ENCODE measurements at places on chromosomes 4 and X. TPM values are rescaled to one million over a fixed set of nuclear protein-coding genes. Genes with fewer than 3 reads are reported as not detected.

The SYN1 gene
- total RNA-seq: 0.64 TPM

The LONRF3 gene
- 3.2 TPM for total RNA-seq

The GALNT7 gene
- total RNA-seq: 27.5 TPM

The STPG2 gene
- 1.4 TPM for total RNA-seq

The SPANXN3 gene
- not detected for total RNA-seq

The CXCR3 gene
- total RNA-seq: 0.12 TPM

The GYG2 gene
- total RNA-seq: 11.0 TPM

The MAGEC2 gene
- not detected for total RNA-seq

The GUCY1A1 gene
- total RNA-seq: 80.2 TPM

The MAGEB10 gene
- not detected for total RNA-seq

The ACOT9 gene
- 45.3 TPM for total RNA-seq

The GPR173 gene
- 13.7 TPM for total RNA-seq

The OPN1LW gene
- not detected for total RNA-seq

The C1QTNF7 gene
- 19.2 TPM for total RNA-seq

The TRIM75 gene
- not detected for total RNA-seq

The KIT gene
- 15.1 TPM for total RNA-seq

The KCND1 gene
- 2.7 TPM for total RNA-seq

The UPF3B gene
- 4.8 TPM for total RNA-seq

The ZMYM3 gene
- 40.8 TPM for total RNA-seq

The NSD2 gene
- 51.4 TPM for total RNA-seq

The MTHFD2L gene
- 25.3 TPM for total RNA-seq

The NIPAL1 gene
- 6.8 TPM for total RNA-seq

The UCHL1 gene
- total RNA-seq: 48.0 TPM

The WDR19 gene
- total RNA-seq: 46.6 TPM

The PLXNA3 gene
- 28.7 TPM for total RNA-seq

The RPS6KA6 gene
- total RNA-seq: 10.8 TPM

The PAGE2B gene
- total RNA-seq: 0.70 TPM

The RAPGEF2 gene
- total RNA-seq: 81.0 TPM

The GNL3L gene
- 32.6 TPM for total RNA-seq

The ARHGEF6 gene
- 14.5 TPM for total RNA-seq

The MEPE gene
- total RNA-seq: not detected

The SLC6A14 gene
- not detected for total RNA-seq

The ATP1B4 gene
- 31.2 TPM for total RNA-seq

The CEP44 gene
- total RNA-seq: 23.0 TPM

The PDZD4 gene
- total RNA-seq: 10.6 TPM

The CLIC2 gene
- total RNA-seq: 4.4 TPM

The ZMAT1 gene
- total RNA-seq: 7.1 TPM

The SMAD1 gene
- 46.9 TPM for total RNA-seq

The PTPN13 gene
- total RNA-seq: 117 TPM

The HSD17B13 gene
- 0.12 TPM for total RNA-seq

The ABCG2 gene
- 11.2 TPM for total RNA-seq

The FAT1 gene
- total RNA-seq: 410 TPM

The KDR gene
- total RNA-seq: 67.2 TPM

The ABLIM2 gene
- total RNA-seq: 11.1 TPM

The WDFY3 gene
- 220 TPM for total RNA-seq

The RAB33A gene
- total RNA-seq: 1.3 TPM
